Renal pelvis (tissue), 12 donors: ENCODE measurements at places on chromosomes 7 and 10.
A peak's percentile ranks its signal among the peaks of the same experiment; 100 is the strongest.

GRCh38 chr10:30037620-30038336 is 21.6 kb downstream of the JCAD start:
- no peak for DNase-seq

GRCh38 chr7:101832205-101832631 is 14.8 kb downstream of the CUX1 start:
- no peak for DNase-seq

GRCh38 chr10:116760919-116761318 is 18.6 kb upstream of the HSPA12A start:
- no peak for DNase-seq

- no peak for DNase-seq
Observed at GRCh38 chr7:28654110-28654509, 241.8 kb downstream of the CREB5 start.

DNA sequence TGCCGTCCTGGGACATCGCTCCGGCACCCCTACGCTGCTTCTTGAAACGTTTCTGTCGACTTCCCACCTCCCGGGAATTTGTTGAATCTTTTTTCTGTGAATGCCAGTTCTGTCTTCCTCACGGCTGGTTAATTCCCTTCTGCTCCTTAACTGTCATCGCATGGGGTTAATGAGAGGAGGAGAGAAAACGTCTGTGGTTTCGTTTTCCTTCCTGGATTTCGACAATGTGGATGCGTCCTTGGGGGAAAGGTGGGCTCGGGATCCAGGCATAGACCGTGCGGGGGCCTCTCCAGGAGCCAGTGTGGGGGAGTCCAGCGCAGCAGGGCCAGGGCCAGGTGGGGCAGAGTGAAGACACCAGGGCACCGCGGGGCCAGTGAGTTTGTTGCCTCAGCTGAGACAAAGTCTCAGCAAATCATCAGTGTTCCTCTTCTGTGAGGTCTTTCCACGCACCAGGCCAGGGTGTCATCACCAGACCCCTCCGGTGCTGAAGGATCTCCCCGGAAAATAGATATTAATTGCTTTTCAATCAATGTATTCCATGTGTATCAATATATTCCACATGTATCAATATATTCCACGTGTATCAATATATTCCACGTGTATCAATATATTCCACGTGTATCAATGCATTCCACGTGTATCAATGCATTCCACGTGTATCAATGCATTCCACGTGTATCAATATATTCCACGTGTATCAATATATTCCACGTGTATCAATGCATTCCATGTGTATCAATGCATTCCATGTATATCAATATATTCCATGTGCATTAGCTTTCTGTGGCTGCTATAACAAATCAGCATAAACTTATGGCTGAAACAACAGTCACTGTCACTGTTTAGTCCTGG is 33.7 kb upstream of the CFAP46 start:
- no peak for DNase-seq

DNA sequence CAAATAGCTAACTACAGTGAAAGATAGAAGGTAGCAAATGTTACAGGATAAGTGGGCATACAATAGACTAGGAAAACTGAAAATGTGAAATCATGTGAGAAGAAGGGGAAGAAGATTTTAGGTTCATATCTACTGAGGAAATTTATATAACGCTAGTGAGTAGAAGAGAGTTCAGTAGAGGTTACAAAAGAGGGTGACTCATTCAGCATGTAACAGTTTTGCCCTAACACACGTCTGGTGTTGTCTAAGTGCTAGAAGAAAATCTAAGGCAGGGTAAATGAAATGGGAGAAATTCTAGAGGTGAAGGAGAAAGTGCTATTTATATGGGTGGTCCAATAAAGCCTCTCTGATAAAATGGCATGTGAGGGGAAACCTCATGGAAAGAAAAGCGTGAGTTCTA is 731.4 kb upstream of the POT1 start:
- no peak for DNase-seq

DNA sequence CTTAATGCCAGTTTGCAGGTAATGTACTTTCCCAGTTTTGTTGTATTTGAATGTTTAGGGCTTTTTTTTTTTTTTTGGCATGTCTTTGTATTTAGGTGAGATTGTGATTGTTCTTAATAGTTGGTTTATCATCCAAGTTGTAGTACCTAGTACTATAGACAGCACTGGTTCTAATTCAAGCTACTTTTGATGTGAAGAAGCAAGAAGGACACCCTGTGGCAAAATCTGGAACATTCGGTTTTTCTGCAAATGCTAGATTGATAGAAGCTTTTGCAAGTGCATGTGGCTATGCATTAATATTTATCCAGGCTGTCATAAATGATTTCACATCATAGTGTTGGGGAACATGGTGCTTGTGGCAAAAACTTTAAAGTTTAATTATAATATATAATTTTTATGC is 248.9 kb downstream of the FOXP2 start:
- no peak for DNase-seq

DNA sequence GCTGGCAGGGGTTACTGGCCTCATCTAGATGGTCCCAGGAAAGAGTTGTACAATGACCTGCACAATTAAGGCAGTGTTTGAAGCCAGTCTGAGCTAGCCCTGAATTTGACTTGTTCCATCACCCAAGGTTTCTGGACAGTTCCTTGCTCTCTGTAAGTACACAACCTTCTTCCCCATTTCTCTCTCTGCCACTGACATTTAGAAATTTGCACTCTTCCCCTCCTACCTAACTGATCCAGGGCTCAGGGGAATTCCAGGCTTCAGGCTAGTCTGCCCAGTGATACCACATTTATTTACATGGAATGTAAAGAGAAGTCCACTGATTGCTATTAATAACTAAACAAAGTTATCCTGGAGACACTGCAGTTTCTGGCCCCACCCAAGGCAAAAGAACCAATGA is 139.0 kb upstream of the GPR26 start:
- no peak for DNase-seq

- peak; percentile 68 for DNase-seq
Observed at GRCh38 chr10:63083904-63084689, 49.0 kb upstream of the NRBF2 start.

DNA sequence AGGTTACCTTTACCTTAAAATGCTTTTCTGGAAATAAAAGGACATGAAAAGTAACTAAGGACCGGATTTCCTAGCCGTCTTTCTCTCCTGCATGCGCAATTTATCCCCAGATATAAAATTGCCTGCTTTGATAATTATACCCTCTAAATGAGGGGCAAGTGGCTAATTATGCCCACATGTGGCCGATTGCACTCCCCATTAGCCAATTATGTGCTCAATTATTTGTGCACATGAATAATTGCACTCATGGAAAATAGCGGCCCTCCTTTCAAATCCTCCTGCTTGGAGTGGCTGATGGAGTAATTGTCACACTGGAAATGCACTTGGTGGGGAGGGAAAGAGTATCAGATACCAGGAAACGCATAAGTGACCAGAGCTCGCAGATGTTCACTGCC is 66.4 kb upstream of the ATRNL1 start:
- DNase-seq = no peak
